T follicular helper cell (primary cell): ENCODE measurements at places on chromosomes 11 and 22.

- no peak for DNase-seq
These were observed 434 bp downstream of the XPNPEP3 start for GRCh38 chr22:40857309-40857855.

GRCh38 chr11:37817727-37818270 is 1219.8 kb upstream of the RAG2 start:
- DNase-seq: no peak

DNA sequence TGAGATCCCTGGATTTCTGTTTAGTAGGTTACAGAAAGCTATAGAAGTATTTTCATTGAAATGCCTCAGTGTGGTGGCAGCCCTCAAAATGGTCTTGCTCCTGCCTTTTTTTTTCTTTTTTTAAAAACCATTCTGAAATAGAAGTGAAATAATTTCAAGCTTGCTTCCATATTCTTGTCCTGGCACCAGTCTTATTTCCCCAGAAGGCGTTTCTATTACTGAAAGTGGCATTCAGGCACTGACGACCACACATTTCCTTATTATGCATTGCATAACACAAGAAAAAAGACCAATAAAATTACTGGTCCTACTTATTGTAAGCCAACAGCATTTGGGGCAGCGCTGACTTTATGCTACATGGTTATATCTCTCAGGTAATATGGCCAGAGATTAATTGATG is 24.5 kb upstream of the LRRC4C start:
- no peak for DNase-seq

DNA sequence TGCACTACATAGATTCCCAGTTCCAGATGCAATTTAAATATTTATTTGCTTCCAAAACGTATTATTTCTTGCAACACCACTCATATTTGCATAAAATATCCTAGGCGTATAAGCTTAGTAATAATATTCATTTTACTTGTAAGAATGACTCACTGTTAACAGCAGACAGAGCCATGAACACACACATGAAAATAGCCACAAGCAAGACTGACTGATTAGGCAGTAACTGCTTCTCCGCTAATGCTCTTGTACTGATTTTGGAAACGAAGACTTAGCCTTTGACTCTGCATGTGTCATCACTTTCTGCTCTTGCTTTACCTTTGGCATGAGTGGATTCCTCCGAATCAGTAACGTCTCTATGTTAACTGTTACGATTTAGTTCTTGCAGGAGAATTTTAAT is 6.0 kb downstream of the OR10Q1 start:
- DNase-seq: no peak

GRCh38 chr11:32280339-32280738 is 155.0 kb downstream of the WT1 start:
- DNase-seq: no peak

- no peak for DNase-seq
These were observed 497.1 kb downstream of the BRD1 start for GRCh38 chr22:49330421-49331222.

DNA sequence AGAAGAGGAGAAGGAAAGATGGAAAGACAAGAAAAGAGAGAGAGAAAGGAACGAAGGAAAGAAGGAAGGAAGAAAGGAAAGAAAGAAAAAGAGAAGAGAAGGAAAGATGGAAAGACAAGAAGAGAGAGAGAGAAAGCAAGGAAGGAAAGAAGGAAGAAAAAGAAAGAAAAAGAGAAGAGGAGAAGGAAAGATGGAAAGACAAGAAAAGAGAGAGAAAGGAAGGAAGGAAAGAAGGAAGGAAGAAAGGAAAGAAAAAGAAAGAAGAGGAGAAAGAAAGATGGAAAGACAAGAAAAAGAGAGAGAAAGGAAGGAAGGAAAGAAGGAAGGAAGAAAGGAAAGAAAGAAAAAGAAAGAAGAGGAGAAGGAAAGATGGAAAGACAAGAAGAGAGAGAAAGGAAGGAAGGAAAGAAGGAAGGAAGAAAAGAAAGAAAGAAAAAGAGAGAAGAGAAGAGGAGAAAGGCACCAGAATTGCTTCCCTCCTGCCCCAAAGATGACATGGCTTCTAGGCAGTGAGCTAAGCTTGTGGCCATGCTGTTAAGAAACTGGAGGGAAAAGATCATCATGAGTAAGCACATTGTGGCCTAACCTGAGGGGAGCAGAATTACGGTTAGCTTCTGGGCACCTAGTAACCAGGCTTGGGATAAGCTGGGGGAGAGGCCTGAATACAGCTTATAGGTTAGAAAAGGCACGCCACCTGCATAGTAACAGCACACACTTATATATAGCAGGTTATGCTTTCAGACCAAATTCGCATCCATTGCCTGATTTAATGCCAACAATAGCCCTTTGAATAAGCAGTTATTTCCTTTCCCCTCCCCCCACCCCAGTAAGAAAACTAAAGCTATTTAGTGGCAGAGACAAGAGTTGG is 2.3 kb upstream of the ST3GAL4 start:
- DNase-seq: no peak

DNA sequence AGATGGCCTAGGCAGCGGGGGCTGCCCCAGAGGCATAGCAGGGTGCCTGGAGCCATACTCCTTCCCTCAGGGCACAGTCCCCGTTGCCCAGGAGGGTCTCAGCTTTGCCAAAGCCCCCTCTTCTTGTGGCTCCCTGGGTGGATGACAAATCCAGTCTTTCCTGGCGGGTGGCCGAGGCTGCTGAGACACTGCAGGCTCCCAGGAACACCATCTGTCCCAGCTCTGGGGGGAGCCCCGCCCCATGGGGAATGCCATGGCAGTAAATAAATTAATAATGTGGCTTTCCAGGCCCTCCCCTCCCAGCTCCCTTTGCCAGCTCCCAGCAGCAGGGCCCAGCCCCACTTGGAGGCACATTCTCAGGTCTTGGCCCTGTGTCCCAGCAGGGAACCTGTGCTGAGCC is 45.0 kb downstream of the PDE2A start:
- no peak for DNase-seq
